ENCODE measurements at places on chromosomes 12 and 14. TPM values are rescaled to one million over a fixed set of nuclear protein-coding genes. Genes with fewer than 3 reads are reported as not detected.
A peak's percentile ranks its signal among the peaks of the same experiment; 100 is the strongest.

- H3K27me3 ChIP-seq = no peaks in the 10 kb centered on the region
- no peak overlapping the region for H3K27ac ChIP-seq
- no peak overlapping the region for H3K4me3 ChIP-seq
- no peak for DNase-seq
- H3K36me3 ChIP-seq = no peaks in the 10 kb centered on the region
- H3K4me1 ChIP-seq = peaks cover 6% of the 10 kb centered on the region
These were observed 32.4 kb upstream of the AP4S1 start for GRCh38 chr14:30993071-30993470.

GRCh38 chr14:27223906-27224305, 626.1 kb upstream of the NOVA1 start:
- H3K27me3 ChIP-seq = no peaks in the 10 kb centered on the region
- no peaks in the 10 kb centered on the region for H3K4me1 ChIP-seq
- no peaks in the 10 kb centered on the region for H3K36me3 ChIP-seq
- no peak overlapping the region for H3K4me3 ChIP-seq
- no peak for DNase-seq

GRCh38 chr12:25796523-25797000, 161.9 kb upstream of the RASSF8 start:
- H3K27ac ChIP-seq = no peak overlapping the region
- DNase-seq = no peak
- no peak overlapping the region for H3K4me3 ChIP-seq
- H3K27me3 ChIP-seq = no peaks in the 10 kb centered on the region
- H3K36me3 ChIP-seq = no peaks in the 10 kb centered on the region

DNA sequence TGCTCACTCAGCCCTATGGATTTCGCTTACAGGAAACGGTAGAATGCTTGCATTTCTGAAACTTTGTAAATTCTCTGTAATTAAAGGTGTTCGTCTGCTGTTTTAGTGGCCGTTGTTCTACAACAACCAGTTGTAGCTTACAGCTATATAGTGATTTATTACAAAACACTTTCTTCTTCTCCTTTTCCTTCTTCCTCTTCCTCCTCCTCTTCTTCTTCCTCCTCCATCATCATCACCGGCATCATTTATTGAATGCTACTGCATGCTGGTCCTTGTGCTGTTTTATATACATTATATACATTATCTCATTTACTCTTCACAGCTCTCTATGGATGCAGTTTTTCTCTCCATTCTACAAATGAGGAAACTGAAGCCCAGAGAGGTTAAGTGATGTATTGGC, 6.4 kb downstream of the ETV6 start:
- no peaks in the 10 kb centered on the region for H3K27me3 ChIP-seq
- no peak overlapping the region for H3K4me3 ChIP-seq
- no peaks in the 10 kb centered on the region for H3K36me3 ChIP-seq
- H3K27ac ChIP-seq = no peak overlapping the region
- no peak for DNase-seq
- no peaks in the 10 kb centered on the region for H3K4me1 ChIP-seq

GRCh38 chr12:114168061-114168460, 201.9 kb upstream of the RBM19 start:
- H3K27me3 ChIP-seq = no peaks in the 10 kb centered on the region
- no peaks in the 10 kb centered on the region for H3K36me3 ChIP-seq
- no peak for DNase-seq
- no peaks in the 10 kb centered on the region for H3K4me1 ChIP-seq

- H3K4me1 ChIP-seq = no peaks in the 10 kb centered on the region
- H3K27ac ChIP-seq = no peak overlapping the region
- H3K27me3 ChIP-seq = no peaks in the 10 kb centered on the region
- H3K36me3 ChIP-seq = no peaks in the 10 kb centered on the region
- no peak for DNase-seq
- no peak overlapping the region for H3K4me3 ChIP-seq
These were observed 16.6 kb downstream of the PGAM5 start for GRCh38 chr12:132727091-132727794.

GRCh38 chr14:89368490-89369477, 48.2 kb downstream of the FOXN3 start:
- no peak for DNase-seq
- peaks cover 12% of the 10 kb centered on the region for H3K4me1 ChIP-seq
- H3K27me3 ChIP-seq = no peaks in the 10 kb centered on the region
- no peak overlapping the region for H3K4me3 ChIP-seq

- no peaks in the 10 kb centered on the region for H3K27me3 ChIP-seq
- no peak for DNase-seq
- no peaks in the 10 kb centered on the region for H3K36me3 ChIP-seq
- H3K4me1 ChIP-seq = no peaks in the 10 kb centered on the region
These were observed at the start of gene OR4E2 for GRCh38 chr14:21653331-21653885. OR4E2 (plus strand) TSS chr14:21653835; CDS start chr14:21665083, 11,248 bp downstream.

- no peaks in the 10 kb centered on the region for H3K4me1 ChIP-seq
- H3K27ac ChIP-seq = no peak overlapping the region
- H3K36me3 ChIP-seq = no peaks in the 10 kb centered on the region
- no peak overlapping the region for H3K4me3 ChIP-seq
These were observed 103.6 kb downstream of the ATXN7L3B start for GRCh38 chr12:74641262-74641661.

- peak overlapping the region; percentile 59 for H3K27ac ChIP-seq
- DNase-seq = no peak
- H3K4me3 ChIP-seq = no peak overlapping the region
- H3K27me3 ChIP-seq = no peaks in the 10 kb centered on the region
- H3K36me3 ChIP-seq = no peaks in the 10 kb centered on the region
These were observed 4.9 kb downstream of the PTGER2 start for GRCh38 chr14:52318826-52319645.

- no peaks in the 10 kb centered on the region for H3K4me1 ChIP-seq
- H3K27me3 ChIP-seq = no peaks in the 10 kb centered on the region
- no peak overlapping the region for H3K27ac ChIP-seq
These were observed 117.0 kb downstream of the TTC8 start for GRCh38 chr14:88941414-88941813.

GRCh38 chr12:124297856-124298255, 3.0 kb downstream of the RFLNA start:
- no peak overlapping the region for H3K4me3 ChIP-seq
- H3K4me1 ChIP-seq = no peaks in the 10 kb centered on the region
- H3K27me3 ChIP-seq = no peaks in the 10 kb centered on the region
- H3K36me3 ChIP-seq = no peaks in the 10 kb centered on the region
- DNase-seq = no peak
- peak overlapping the region; percentile 82 for H3K27ac ChIP-seq

DNA sequence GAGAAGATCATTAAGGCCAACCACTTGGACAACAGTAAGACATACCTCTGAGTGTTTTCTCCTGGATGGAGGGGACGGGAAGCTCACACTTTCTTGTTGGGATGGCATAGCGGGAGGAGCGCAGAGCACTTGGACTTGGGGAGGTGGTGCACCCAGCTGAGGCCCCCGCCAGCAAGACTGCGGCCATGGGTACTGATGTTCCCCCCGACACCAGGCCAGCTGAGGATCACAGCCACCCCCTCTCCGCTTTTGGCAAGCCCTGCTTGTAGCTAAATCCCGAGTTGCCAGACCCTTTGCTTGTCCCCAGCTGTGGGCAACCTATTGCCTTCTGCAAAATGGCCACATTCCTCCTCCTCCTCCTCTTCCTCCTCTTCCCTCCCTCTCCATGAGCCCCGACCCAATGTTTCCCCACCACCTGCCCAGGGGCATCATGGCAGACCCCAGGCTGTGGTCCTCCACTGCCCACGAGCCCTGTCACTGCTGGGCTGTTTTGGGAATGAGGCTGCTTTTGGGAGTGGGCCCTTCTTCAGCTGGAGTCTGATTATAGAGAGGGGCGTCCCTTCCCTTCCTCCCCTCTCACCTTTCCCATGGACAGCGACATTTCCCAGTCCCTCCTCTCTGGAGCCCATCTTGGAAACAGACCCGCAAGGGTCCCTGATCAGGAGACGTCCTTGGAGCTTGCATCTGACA, 62.8 kb downstream of the PRMT8 start:
- no peak overlapping the region for H3K4me3 ChIP-seq
- H3K27me3 ChIP-seq = no peaks in the 10 kb centered on the region
- no peak for DNase-seq
- no peaks in the 10 kb centered on the region for H3K36me3 ChIP-seq
- H3K4me1 ChIP-seq = no peaks in the 10 kb centered on the region

GRCh38 chr14:49637534-49638078, 2.6 kb upstream of the DNAAF2 start:
- no peak overlapping the region for H3K27ac ChIP-seq
- no peak for DNase-seq
- H3K36me3 ChIP-seq = no peaks in the 10 kb centered on the region
- no peak overlapping the region for H3K4me3 ChIP-seq
- H3K4me1 ChIP-seq = peaks cover 7% of the 10 kb centered on the region

DNA sequence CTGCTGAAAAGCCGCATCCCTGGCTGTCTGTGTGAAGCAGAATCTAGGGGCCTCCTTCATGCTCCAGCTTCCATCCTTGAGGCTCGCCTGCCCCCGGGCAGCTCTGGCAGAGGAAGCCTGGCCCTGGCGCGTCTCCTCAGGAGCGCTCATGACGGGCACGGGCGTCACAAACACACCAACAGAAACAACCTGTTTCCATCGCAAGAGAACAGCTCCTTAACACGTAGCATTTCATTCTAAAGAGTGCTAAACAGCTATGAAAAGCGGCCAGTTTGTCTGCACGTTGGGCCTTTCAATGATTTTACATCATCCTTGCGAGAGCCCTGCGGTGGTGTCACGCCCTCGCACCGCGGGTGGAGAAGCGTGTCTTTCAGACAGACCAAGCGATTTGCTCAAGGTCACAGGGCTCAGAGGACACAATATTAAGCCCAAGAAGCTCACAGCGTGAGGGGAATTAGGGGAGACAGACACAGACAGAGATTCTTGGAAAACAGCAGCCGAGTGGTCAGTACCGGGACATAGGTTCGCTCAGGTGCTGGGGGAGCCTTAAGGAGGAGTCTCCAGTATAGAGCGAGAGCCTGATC, 4.9 kb downstream of the ADGRD1 start:
- H3K27me3 ChIP-seq = no peaks in the 10 kb centered on the region
- no peak overlapping the region for H3K4me3 ChIP-seq
- H3K4me1 ChIP-seq = no peaks in the 10 kb centered on the region
- no peak for DNase-seq

DNA sequence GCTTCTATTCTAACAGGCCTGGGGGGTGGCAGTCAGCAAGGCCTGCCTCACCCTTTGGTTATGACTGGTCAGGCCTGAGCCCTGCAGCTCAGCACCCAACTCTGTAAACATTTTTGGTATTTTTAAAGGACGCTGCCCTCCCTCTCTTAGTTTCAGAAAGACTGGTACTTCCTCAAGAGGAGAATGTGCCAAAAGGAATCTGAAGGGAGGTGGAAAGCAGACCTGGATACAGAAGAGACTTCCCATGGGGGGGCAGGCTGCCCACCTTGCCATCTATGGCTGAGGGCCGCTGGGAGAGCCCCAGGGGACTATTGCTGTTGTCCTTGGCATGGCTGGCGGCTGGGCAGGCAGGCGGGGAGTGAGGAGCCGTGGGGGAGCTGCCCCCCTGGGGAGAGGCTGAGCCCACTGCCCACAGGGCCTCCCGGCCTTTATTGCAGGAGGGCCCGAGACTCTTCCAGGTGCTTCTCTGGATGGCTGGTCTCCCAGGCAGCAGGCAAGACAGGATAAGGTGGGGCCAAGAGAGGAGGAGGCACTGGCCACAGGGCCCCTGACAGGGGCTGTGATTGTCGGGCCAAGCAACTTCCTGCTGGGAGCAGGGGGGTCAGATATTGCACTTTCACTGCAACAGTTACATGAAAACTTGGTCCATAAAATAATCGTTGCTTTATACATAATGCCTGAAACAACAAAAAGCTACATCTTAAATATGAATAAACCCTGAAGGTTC, 3.5 kb downstream of the ARL6IP4 start:
- peak overlapping the region; percentile 42 for H3K27ac ChIP-seq
- peaks cover 56% of the 10 kb centered on the region for H3K4me1 ChIP-seq

- no peak overlapping the region for H3K4me3 ChIP-seq
- DNase-seq = peak; percentile 19
- no peaks in the 10 kb centered on the region for H3K27me3 ChIP-seq
- peak overlapping the region; percentile 52 for H3K27ac ChIP-seq
These were observed 6.8 kb downstream of the KRT2 start for GRCh38 chr12:52645120-52645761.

GRCh38 chr12:109764123-109764522, 50.5 kb downstream of the FAM222A start:
- no peak overlapping the region for H3K4me3 ChIP-seq
- no peaks in the 10 kb centered on the region for H3K4me1 ChIP-seq
- H3K27ac ChIP-seq = no peak overlapping the region
- no peaks in the 10 kb centered on the region for H3K36me3 ChIP-seq

DNA sequence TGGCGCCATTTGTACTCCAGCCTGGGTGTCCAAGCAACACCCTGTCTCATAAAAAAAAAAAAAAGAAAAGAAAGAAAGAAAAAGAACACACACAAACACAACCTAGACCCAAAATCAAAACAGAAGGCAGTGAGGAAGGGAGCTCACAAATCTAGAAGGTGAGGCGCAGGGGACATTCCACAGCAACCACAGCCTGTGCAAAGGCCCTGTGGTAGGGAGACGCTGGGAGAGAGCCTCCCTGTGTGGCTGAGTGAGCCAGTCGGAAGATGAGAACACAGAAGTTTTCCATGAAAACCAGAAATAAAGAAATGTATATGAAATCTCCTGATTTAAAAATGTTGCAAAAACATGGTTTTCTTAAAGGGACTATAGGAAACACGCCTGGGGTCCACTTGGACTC, 44.6 kb downstream of the SCARB1 start:
- no peak overlapping the region for H3K27ac ChIP-seq
- H3K4me1 ChIP-seq = no peaks in the 10 kb centered on the region
- no peak for DNase-seq
- no peaks in the 10 kb centered on the region for H3K36me3 ChIP-seq
- no peaks in the 10 kb centered on the region for H3K27me3 ChIP-seq
- no peak overlapping the region for H3K4me3 ChIP-seq

GRCh38 chr12:41536813-41537490, 348.8 kb downstream of the PDZRN4 start:
- no peaks in the 10 kb centered on the region for H3K4me1 ChIP-seq
- H3K4me3 ChIP-seq = no peak overlapping the region
- no peaks in the 10 kb centered on the region for H3K27me3 ChIP-seq

GRCh38 chr12:52768479-52769200, 8.5 kb downstream of the KRT76 start:
- no peak for DNase-seq
- no peaks in the 10 kb centered on the region for H3K27me3 ChIP-seq
- H3K27ac ChIP-seq = no peak overlapping the region
- H3K36me3 ChIP-seq = no peaks in the 10 kb centered on the region
- no peaks in the 10 kb centered on the region for H3K4me1 ChIP-seq

GRCh38 chr14:25095736-25096437, 45.9 kb upstream of the STXBP6 start:
- DNase-seq = peak; percentile 66
- no peaks in the 10 kb centered on the region for H3K4me1 ChIP-seq
- no peak overlapping the region for H3K27ac ChIP-seq
- H3K4me3 ChIP-seq = no peak overlapping the region

DNA sequence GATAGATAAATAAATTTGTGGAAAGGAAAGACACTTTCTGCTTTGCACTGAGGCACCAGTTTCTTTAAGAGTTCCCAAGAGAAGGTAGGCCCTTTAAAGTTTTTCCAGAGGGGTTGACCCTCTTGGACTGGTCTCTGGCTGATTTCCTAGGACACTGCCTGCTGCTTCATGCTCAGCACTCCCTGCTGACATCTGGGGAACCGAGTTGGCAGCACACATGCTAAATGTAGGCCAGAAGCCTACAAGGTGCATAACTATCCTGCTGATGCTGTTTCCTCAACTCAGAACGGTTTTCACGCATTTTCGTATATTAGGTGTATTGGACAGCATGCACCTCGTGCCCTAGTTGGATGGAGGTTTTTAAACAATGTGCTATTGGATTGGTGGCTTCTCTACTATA, 887.2 kb upstream of the SEL1L start:
- H3K27ac ChIP-seq = no peak overlapping the region
- no peaks in the 10 kb centered on the region for H3K36me3 ChIP-seq
- H3K4me3 ChIP-seq = no peak overlapping the region
- no peaks in the 10 kb centered on the region for H3K4me1 ChIP-seq
- H3K27me3 ChIP-seq = no peaks in the 10 kb centered on the region

The TPH2 gene
- not detected for total RNA-seq

The PIWIL1 gene
- total RNA-seq = not detected

The PLEKHD1 gene
- not detected for total RNA-seq

The FLVCR2 gene
- total RNA-seq = 91.9 TPM

The TAS2R7 gene
- total RNA-seq = not detected

The FAM181A gene
- total RNA-seq = not detected
